Mucosa of gallbladder (tissue), 1 donor: ENCODE measurements at places on chromosomes 7 and 10.

DNA sequence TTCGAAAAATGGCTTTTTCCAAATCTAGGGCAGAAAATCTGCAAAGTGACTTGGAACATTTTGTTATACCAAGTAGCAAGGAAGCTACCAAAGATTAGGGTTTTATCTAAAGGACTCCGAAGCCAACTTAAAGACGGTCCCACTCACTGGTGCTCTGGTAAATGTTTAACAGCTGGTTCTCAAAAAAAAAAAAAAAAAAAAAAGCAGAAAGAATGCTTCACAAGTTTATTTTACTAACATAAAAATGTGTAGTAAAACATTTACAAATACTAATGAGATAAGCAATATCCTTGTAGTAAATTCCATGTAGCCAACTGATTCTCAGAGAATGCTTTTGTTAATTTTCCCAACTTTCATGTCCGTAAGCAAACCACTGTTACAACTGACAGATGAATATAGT is 38.4 kb downstream of the TAF3 start:
- DNase-seq: no peak

GRCh38 chr7:34059136-34059828 is 153.9 kb downstream of the BMPER start:
- no peak for DNase-seq

DNA sequence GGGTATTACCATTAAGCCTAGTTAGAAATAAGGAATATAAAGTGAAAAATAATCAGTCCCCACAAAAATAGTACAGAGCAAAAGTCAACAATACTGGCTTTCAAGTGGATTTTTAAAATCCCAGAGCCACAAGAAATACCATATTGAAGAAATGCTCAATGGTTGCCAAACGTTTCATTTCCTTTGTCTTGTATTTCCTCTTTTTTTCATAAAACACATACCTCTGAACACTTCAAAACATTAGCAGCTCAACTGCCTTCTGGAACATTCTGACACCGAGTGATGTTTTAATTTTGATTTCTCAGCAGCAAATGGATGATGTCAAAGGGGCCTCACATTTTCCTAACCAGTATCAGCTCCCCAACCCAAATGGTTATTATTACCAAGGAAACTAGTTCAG is 10.5 kb downstream of the NOD1 start:
- DNase-seq: no peak

- no peak for DNase-seq
Measured at GRCh38 chr7:19567011-19567410, 141.8 kb downstream of the POLR1F start.

DNA sequence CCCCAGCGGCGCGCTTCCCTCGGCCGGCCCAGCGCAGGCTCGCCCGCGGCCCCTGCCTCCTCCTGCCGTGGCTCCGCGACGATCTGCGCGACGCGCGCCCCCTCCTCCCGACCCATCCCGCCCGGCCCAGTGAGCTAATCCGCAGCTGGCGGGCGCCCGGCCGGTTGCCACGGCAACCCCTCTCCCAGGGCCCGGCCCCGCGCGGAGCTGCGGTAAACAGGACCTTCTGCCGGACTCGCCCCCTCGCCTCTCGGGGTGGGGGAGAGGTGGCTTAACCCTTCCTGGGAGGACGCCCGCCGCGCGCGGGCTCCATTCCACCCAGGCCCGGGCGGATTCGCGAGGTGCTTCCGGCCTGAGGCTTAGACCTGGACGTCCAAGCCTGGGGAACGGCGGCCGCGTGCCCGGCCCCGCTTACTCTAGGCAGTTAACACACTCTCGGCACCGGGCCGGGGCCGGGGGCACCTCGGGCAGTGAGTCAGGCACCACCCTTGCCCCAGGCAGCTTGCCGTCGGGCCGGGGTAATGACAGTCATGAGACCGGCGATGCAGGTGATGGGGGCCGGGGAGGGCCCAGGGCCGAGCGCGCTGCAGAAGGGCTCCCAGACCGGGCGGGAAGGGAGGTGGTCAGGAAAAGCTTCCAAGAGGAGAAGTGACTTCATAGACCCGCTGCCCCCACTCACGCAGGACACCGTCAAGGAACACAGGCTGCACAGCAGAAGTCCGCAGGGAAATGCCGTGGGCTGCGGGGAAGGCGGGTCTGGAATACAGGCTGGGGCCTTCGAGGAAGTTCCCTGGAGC is at the start of gene DENND2A:
Gene DENND2A (minus strand): TSS at position 87 of the 797 bp plus-strand sequence. CDS start 38,416 bp downstream, outside the sequence.
- DNase-seq: peak; percentile 53

GRCh38 chr7:24241206-24241605 is 42.8 kb upstream of the NPY start:
- no peak for DNase-seq

- DNase-seq: peak; percentile 57
Measured at GRCh38 chr10:79025199-79025832, 43.5 kb upstream of the ZMIZ1 start.

DNA sequence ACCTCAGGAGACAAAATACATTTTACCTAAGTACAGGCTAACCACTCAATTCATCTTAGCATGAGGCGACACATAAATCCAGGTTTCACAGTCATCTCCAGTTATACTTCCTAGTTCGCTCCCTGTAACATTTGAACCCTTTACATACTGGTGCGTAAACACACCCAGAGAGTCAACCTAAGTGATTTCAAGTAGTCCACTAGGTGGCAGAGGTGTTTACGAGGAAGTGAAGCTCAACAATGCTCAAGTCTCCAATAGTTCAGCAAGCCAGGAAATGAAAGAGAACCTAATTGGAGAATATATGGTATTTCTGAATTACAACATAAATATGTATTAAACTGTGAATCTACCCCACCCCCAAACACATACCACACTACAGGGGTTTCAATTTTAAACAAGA is 76.3 kb upstream of the ABCB5 start:
- no peak for DNase-seq

GRCh38 chr10:24721229-24722106 is 2.2 kb downstream of the ARHGAP21 start:
- peak; percentile 21 for DNase-seq

- peak; percentile 65 for DNase-seq
Measured at GRCh38 chr7:2637505-2638223, 5.9 kb downstream of the TTYH3 start.

DNA sequence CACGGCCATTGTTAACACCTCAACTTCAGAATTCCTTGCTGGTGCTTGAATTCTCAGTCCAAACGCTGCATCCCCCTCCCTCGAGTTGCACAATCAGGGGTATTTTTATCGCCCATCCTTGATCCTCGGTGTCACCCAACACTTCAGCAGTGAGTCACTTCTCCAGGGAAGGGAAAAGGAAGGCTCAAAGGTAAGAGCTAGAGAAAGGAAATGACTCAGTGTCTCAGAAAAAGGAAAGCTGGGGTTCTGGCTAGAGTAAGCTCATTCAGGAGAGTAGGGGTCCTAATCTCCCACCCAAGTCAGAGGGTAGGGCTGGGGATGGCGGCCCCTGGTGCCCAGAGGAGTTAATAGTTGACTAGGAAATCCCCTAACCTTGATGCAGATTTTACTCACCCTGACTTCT is 39.8 kb upstream of the TRIM8 start:
- no peak for DNase-seq

- no peak for DNase-seq
Measured at GRCh38 chr7:21927693-21928092, 18.0 kb downstream of the CDCA7L start.

DNA sequence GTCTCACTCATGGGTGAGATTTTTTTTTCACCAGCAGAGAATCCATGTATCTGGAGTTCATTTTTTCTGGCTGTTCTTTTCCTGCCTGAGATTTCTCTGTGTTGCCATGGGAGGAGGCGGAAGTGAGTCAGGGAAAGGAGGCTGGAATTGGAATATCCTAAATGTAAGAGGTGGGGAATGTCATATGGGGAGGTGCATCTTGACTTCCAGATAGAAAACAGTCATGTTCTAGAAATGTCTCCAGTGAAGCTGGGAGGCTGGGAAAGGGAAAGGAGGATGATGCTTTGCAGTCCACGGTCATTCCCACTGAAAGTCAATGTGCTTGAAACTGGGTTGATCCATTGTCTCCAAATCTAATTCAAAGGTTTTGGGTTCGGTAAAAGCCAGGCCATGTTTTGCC is 39.7 kb upstream of the HPS1 start:
- no peak for DNase-seq

DNA sequence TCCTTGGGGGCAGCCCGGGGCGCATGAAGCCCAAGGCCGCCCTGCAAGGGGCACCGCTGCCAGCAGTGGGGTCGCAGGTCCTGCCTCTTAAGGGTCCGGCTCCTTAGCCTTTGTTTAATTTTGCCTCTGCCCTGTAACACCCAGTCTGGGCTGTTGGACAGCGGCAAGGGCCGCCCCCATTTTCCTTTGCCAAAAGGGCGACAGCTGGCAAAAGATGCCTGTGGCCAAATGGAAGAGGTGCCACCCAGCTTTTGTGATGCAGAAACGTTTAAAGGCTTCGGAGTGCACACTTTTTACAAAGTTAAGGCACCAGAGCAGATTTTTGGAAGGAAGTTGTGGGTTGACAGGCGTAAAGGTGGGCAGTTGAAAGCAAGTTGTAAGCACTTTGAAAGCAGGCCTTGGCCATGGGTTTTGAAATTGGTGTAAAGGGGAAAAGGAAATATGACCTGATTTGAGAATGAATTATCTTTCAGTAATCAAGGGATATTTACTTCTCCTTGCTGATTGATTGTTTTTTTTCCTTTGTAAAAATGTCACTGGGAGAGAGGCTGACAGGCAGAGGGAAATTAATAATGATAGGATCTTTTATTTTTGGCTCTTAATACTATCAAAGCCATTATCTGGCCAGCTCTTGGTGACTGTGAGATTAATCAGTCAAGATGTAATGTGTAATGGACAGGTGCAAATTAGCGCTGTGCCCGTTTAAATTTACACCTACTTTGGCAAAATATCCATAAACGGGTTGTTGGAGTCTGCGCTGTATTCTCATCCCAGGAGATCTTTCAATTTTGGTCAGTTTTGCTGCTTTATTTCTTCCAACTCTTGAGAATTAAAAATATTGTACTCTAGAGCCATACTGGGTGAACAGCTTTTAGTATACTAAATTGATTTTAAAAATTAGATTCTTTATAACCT is 1.2 kb downstream of the CASD1 start:
- DNase-seq: peak; percentile 20

- DNase-seq: no peak
Measured at GRCh38 chr7:28003408-28003807, 177.2 kb downstream of the JAZF1 start.

GRCh38 chr7:47956220-47956619 is 8.0 kb upstream of the PKD1L1 start:
- no peak for DNase-seq

DNA sequence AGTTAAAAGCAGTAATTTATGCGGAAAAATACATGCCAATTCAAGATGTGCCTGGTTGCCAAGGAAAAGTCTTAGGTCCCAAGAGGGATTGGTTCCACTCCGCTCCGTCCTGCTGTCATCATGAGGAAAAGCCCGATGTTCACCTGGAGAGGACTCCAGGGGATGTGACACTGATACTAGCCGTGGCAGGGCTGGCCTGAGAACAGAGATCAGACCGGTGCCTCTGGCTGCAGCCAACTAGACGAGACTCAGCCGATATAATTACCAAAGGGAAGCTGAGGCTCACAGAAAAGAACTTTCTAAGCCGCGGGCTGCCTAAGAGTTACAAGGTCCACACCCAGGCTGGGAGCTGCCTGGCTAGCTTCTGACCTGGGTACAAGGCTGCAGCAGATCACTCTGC is 81.3 kb upstream of the UNC5B start:
- DNase-seq: no peak

DNA sequence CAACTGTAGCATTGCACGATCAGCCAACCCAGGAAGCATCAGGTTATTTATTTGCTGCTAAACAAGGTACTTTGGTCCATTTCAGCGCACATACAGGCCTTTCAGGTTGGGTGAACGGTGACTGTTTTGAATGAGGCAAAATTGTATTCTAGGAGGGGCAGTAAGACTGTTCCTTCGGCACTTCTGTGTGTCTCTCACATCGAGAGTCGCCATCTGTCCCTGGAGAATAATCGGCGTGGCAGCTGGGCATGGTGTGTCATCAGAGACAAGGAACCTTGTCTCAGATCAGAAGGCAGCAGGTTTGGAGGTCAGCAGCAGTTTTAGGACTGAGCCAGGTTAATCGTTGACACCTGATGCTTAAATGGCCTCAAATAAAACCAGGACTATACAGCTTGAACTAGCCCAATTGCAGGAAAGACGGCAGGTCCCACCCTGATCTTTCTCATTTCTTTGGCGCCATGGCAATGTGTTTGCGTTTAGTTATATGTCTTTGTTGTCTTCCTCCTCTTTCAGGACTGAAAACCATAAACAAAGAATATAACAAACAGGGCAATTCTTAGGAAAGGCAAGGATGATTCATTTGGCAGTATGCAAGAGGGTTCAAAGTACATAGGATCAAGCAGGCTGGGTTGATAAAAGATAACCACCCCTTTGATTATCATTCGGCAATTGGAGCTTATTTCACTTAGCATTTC is 92.0 kb upstream of the PRR15 start:
- DNase-seq: no peak

- no peak for DNase-seq
Measured at GRCh38 chr10:89416465-89416864, 2.1 kb downstream of the IFIT5 start.

DNA sequence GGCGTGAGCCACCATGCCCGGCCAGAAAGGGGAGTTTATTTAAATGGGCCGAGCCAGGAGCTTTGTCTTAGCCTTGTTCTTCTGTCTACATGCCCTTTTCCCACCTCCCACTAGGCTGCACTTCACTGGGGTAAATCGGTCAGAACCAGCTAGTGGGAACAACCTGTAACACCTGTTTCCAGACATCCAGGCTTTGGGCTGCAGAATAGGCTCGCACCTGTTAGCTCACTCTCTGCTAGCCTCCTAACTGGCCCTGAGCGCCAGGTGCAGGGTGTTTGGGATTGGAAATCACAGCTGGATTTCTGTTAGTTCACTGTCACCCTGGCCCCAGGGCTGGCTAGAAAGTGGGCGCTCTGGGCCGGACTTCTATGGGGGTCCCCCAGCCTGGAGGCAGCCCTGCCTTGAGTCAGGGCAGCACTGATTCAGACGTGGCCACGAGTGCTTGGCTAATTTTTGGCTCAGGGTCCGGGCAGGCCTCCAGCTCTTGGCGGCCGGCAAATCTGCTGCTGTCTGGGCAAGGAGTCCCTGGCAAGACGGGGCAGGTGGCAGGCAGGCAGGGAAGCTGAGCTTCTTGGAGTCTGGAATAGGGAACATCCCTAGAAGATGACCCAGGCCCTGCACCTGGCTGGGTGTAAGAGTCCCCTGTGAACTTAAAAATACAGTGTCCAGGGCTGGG is 48.6 kb downstream of the GTF2IRD1 start:
- DNase-seq: no peak
